Activated naive CD4-positive, alpha-beta T cell treated with anti-CD3 and anti-CD28 coated beads, Interleukin-2, amount 50 U/mL, for 72 hours (primary cell): ENCODE measurements at places on chromosomes 2 and 18. TPM values are rescaled to one million over a fixed set of nuclear protein-coding genes. Genes with fewer than 3 reads are reported as not detected.

DNA sequence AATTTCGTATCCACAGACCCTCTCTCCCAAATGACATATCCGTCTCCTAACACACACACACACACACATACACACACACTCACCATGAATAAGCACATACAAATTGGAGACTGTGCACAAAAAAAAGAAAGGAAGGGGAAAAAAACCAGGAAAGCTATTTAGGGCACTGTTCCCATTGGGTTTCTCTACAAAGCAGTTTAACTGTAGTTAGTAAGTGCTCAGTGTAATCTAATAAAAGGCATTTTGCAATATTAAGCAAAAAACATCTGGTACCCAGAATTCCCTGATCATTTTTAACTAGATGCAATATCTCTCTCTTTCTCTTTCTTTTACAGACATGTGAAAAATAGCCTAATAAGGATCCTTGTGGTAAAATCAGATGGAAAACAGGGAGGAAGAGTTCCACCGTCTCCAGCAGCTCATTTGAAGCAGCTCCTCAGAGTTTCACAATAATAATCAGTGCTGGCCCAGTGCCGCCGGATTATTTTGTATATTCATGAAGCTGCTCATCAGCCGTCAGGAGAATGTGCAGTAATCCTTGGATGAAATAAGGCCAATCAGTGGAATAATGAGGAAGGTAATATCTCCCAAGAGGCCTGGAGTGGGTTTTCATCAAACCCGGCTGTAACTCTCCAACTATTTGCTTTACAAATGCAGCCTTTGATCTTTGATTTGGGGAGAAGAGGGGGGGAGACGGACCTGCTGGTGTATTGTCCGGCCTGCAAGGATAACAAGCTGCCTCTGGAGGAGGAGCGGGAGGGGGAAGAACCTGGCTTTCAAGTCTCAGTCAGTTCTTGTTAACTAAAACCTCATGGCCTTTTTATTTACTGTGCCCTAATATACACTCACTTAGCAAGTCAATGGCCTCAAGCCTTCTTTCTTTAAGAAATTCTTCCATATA is 227.6 kb upstream of the SMIM21 start:
- DNase-seq = no peak

DNA sequence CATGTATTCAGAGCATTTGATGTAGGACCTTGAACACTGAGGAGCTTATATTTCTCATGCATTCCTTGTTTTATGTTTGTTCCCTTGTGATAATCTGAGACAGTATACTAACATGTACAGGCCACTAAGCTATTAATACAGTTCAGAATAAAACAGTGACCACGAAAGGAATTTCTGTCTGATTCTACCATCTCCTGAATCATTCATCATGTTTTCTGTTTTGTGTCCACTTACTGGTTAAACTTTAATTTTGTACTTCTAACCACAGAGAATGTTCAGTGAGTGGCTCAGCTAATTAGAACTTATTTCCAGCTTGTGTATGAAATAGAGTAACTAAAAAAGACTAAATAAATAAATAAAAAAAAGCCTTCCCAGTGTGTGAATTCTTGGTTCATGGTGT is 110.4 kb downstream of the LRP1B start:
- no peak for DNase-seq

DNA sequence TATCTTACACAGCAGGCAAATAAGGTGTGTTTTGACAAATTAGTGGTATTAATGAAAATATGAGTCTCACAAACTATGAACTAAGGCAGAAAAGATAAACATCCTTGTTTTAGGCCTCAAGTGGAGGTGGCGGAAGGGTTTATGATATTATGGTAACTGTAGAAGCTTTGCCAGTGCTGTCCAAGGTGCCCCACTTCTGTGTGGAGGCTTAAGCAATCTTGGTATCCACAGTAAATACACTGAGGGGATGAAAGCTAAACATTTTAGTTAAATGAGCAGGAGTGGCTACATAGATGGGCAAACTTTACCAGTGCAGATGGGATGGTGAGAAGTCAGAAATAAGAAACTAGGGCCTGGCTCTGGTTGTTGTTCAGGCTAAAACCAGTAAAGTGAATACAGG is 84.7 kb downstream of the BARD1 start:
- no peak for DNase-seq

DNA sequence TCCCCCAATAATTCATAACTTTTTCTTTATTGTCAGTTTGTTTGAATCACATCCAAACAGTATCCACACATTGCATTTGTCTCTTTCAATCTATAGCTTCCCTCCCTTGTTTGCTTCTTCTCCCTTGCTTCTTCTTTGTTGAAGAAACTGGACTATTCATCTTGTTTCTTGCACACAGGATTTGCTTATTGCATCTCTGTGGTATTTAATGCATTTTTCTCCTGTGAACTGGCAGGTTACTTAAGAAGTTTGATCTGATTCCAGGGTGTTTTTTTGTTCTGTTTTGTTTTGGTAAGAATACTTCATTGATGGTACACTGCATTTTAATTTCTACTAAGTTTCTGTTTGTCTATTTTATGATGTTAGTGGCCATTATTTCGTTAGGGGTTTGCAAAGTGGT is 166.8 kb downstream of the CAMKMT start:
- no peak for DNase-seq

DNA sequence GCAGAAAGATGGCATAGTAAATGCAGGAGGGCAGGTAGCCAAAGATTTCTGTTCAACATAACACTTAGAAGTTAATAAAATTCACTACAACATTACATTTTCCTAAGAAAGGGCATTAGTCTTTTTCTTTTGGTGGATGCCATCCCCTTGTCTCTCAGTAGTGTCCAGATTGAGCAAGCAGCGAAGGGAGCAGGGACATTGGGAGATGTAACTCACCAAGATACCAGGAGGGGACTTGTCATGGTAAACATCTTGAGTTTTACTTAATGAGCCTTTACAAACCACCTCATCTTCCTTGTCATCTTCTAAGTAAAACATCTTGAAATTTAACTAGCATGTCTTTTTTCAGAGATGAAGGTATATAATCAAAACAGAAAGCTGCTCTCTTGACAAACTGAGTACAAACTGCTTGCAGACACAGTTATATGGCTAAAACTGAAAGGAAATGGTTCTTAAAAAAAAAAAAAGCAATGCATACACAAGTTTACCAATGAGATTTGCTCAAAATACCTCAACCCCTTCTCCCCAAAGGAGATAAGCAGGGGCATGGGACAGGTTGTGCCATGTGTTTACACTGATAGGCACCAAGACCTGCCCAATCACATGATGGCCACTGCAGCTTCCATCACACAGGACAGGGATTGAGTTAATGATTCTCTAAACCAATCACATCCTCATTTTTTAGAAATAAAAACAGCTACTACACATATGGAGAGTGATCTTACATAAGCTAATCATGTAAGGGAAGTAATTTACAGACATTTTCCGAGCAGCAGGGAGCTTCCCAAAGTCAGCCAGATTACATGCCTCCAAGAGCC is 30.3 kb downstream of the LPIN2 start:
- no peak for DNase-seq

DNA sequence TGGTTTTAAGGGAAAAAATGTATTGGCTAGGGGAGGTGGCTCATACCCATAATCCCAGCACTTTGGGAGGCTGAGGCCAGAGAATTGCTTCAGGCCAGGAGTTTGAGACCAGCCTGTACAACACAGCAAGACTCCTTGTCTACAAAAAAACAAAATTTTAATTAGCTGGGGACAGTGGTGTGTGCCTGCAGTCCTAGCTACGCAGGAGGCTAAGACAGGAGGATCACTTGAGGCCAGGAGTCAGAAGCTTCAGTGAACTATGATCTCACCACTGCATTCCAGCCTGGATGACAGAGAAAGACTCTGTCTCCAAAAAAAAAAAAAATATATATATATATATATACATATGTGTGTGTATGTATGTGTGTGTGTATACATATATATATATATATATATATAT is 18.5 kb downstream of the CCDC88A start:
- DNase-seq = no peak

- no peak for DNase-seq
Measured at GRCh38 chr18:8744656-8745055, 39.3 kb downstream of the MTCL1 start.

GRCh38 chr2:205531072-205531471 is 151.2 kb upstream of the NRP2 start:
- DNase-seq = no peak

- DNase-seq = no peak
Measured at GRCh38 chr2:201406077-201406662, 45.1 kb downstream of the TRAK2 start.

The UGT1A8 gene
- not detected for total RNA-seq

The UGT1A3 gene
- total RNA-seq = not detected

The RETSAT gene
- total RNA-seq = 20.2 TPM

The NYAP2 gene
- total RNA-seq = 0.04 TPM

The TFPI gene
- total RNA-seq = not detected

The UGT1A10 gene
- not detected for total RNA-seq

The AFF3 gene
- 5.2 TPM for total RNA-seq

The HOXD8 gene
- not detected for total RNA-seq

The BOLL gene
- not detected for total RNA-seq
